ENCODE measurements at places on chromosomes 12 and 14. TPM values are rescaled to one million over a fixed set of nuclear protein-coding genes. Genes with fewer than 3 reads are reported as not detected.
A peak's percentile ranks its signal among the peaks of the same experiment; 100 is the strongest.

DNA sequence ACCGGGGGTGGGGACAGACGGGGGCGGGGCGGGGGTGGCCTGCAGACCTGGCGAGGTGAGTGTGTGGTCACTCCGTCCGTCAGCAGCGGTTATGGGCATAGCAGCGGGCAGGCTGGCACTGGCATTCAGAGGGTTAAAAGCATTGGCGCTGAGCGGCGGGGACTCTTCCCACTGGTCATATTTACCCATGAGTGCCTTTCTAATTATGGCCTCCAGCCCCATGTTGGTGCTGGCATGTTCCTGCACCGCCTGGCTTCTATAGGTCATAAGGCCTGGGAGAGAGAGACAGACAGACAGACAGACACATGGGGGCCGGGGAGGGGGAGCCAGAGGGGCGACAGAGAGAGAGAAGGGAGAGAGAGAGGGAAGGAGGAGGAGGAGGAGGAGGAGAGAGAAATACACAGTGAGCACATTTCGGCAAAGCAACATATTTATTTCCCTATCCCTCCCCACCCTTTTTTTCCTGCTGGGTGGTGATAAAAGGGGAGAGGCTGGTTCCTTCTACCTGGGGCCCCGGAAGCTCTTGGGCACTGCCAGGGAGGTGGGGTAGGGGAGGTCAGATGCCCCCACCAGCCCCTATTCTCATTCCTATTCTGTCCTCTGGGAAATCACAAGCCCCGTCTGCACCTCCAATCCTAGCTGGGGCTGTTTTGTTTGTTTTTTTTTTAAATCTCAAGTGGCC, 32.6 kb downstream of the RFLNA start:
- no peak for DNase-seq

- DNase-seq: no peak
Measured at GRCh38 chr14:92711976-92712653, 36.3 kb downstream of the LGMN start.

GRCh38 chr12:6747216-6747615, 5.7 kb downstream of the MLF2 start:
- DNase-seq: no peak

DNA sequence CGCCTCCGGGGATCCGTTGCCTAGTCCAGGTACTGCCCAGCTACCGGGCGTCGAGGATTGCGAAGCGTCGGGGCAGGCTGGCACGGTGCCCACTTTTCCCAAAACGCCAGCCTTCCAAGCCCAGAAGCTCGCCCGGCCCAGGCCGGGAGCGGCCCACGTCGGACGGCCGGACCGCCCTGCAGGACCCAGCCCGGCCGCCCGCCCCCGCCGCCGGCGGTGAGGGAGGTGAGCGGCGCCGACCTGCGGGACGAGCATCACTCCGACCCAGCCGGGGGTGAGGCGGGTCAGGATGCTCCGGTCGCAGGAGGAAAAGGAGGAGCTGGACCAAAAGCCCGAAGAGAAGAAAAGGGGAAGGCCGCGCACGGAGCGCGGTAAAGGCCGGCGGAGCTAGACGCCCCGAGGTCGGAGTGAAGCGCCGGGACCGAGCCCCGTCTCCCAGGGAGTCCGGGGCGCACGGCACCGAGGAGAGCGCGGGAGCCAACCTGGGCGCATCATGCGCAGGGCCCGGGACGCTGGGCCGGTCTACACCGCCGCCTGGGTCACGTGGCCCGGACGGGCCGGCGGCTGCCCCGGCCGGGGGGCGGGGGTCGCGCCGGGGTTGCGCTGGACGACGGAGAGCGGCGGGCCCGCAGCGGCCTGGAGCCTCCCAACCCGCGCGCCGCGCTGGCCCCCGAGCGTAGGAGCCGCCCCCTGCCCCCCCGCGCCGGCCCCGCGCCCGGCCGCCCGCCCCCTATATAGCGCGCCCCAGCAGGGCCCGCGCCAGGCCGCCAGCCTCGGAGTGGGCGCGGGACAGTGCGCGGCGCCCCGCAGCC, at the start of gene AQP5:
Gene AQP5, plus strand, starts transcription at position 762 of the 812 bp plus-strand sequence. CDS start 146 bp downstream, outside the sequence.
- no peak for DNase-seq

DNA sequence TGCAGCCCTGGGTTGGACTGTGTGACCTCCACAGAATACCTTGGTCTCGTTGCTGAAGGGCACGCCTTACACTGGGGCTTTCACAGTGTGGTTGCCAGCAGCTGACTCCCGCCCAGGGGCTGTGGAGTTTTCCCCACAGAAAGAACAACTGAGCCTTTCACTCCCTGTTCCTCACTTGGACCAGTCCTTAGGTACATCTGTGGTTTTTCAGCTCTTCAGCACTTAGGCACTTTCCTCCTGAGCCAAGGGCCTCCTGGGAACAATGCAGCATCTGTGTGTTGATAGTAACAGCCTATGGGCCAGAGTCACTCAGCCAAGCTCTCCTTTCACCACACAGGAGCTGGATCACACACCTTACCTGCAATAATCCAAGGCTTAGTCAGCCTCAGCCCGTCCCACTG, 25.0 kb downstream of the ERP27 start:
- no peak for DNase-seq

DNA sequence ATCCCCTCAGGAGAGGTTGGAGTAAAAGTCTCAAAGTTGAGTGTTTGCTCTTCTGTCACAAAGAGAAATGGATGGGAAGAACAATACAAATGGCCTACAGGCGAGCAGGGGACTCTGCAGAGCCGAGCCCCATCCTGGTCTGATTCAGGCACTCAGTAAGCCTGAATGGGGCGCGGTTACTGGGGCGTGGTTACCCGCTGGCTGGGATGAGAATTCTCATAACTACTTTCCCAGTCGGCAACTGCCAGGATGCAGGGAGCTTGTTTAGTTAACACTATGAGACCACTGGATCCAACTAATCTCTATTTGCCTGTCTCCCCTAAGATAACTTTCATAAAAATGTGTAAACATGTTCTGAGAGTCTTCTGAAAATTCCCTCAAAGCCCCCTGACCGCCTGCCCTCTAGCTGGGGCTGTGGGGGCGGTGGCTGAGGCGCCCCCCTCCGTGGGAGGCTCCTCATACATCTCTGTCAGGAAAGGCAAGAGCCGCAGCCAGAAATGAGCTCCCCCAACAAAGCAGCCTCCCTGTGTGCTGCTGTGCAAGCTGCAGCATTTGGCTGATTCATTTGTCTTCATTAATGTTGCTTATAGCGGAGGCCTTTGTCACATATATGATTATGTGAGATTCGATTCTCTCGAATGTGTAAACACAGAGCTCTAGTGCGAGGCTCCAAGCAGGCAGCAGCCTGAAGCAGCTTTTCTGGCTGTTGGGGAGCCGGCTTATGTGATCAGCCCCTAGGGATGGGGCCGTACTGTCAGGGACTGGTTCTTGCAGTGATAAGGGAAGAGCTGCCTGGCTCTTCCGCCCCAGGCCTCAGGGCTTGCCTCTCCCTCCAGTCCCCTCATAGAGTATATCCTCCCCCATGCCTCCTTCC, 126.1 kb upstream of the ARHGAP5 start:
- DNase-seq: no peak

GRCh38 chr14:102278631-102278935, 26.4 kb downstream of the MOK start:
- DNase-seq: no peak

DNA sequence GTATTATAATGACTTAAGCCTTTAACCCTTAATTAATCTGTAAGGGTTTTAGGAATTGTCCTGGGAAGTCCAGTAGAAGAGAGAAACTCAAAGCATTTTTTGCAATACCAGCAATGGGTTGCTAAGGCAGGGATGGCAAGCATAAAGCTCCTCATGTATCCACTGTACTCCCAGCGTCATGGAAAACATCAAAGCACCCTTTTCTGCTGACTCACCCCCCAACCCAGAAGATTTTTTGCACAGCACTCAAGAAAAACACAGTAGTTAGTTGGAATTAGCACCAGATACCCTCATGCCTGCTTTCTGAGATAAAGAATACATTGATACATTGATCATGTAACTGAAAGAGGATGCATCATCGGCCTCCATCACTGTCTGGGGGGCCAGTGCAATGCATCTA, 199.1 kb upstream of the CNOT2 start:
- DNase-seq: no peak

GRCh38 chr12:124053851-124054250, 80.8 kb downstream of the ZNF664 start:
- peak; percentile 61 for DNase-seq

GRCh38 chr14:40271480-40271879, 839.2 kb upstream of the FBXO33 start:
- no peak for DNase-seq

DNA sequence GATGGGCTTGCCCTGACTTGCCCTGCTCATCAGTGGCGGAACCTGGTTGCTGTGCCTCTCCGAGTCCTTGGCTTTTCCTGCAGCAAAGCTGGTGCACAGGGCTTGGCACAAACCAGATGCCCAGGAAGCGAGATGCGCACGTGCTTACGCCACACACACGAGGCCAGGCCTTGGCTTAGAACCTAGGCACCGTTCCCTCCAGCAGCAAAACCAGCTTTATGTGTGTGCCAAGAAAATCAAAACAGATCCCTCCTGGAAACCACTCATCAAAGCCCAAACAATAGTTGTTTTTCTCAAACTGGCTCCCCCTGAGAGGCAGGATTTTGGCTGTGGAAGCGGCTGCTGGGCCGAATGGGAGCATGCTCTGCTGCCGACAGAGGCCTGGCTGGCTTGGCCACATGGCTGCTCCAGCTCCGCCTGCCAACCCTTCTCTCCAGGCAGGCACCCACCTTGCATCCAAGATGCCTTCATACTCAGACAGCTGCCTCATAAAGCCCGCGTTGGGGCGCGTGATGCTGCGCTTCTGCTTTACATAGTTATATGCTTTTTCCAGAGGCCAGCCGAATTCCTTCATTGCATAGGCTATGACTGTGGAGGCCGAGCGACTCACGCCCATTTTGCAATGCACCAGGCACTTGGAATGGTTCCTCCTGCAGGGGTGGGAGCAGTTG, 58.7 kb downstream of the SSH1 start:
- no peak for DNase-seq

DNA sequence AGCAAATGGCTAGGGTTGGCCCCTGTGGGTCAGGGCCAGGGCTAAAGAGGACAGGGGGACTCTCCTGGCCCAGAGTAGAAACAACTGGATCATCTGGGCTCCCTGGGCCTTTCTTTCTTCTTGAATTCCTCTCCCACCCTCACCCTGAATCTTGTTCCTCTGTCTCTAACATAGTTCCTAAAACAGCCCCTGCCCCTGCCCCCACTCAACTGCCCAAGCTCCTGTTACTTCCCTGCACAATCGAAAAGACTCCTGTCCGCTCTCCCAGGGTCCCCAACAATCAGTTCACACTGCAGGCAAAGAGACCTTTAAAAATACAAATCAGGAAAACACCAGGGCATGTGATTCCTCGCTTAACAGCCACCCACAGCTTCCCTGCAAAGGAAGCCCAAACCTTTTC, 18.0 kb upstream of the ANKRD33 start:
- no peak for DNase-seq

GRCh38 chr12:1444142-1444516, 150.3 kb downstream of the FBXL14 start:
- no peak for DNase-seq

- no peak for DNase-seq
Measured at GRCh38 chr12:24479131-24479530, 469.8 kb downstream of the BCAT1 start.

DNA sequence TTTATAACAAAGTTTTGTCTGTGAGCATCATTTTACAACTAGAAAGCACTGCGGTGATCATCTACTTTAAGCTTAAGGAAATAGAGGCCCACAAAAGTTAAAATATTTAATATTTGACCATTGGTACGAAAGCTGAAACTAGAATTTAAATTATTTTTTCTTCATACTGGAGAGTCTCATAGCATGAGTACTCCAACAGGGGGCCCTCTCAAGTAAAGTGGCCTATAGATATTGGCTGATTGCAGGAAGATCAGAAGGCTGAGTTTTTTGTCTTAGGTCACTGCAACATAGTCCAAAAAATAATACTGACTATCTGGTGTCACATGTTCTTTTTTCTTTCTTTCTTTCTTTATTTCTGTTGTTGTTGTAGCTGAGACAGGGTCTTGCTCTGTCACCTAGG, 75.3 kb upstream of the ZDHHC17 start:
- no peak for DNase-seq

DNA sequence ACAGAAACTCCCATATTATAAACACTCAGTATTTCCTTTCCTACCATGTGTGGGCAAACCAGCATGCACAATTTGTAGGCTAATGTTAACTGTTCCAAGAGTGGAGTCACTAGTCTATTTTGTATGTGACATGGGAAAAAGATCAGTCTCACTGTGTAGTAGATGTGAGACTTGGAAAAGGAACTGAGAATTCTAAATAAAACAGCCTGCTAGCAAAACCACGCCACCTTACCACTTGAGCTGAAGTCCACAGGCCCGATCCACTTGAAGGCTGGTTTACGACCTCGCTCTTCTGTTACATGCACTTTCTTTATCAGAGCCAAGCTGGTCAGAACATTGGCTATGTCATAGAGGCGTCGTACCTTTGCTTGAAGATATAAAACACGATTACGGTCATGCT, 22.5 kb downstream of the E2F7 start:
- DNase-seq: no peak

- no peak for DNase-seq
Measured at GRCh38 chr14:98941481-98941880, 330.5 kb downstream of the BCL11B start.

GRCh38 chr12:85949253-85949652, 75.2 kb downstream of the NTS start:
- DNase-seq: no peak

- DNase-seq: no peak
Measured at GRCh38 chr12:6343518-6343917, 1.6 kb upstream of the TNFRSF1A start.

- DNase-seq: no peak
Measured at GRCh38 chr12:104095289-104095688, 31.0 kb downstream of the HCFC2 start.

GRCh38 chr12:34163443-34163842, 141.1 kb downstream of the ALG10 start:
- no peak for DNase-seq

- DNase-seq: peak; percentile 69
Measured at GRCh38 chr12:123971770-123972456, 718 bp downstream of the CCDC92 start.

GRCh38 chr14:76808011-76808410, 4.7 kb downstream of the ANGEL1 start:
- no peak for DNase-seq

DNA sequence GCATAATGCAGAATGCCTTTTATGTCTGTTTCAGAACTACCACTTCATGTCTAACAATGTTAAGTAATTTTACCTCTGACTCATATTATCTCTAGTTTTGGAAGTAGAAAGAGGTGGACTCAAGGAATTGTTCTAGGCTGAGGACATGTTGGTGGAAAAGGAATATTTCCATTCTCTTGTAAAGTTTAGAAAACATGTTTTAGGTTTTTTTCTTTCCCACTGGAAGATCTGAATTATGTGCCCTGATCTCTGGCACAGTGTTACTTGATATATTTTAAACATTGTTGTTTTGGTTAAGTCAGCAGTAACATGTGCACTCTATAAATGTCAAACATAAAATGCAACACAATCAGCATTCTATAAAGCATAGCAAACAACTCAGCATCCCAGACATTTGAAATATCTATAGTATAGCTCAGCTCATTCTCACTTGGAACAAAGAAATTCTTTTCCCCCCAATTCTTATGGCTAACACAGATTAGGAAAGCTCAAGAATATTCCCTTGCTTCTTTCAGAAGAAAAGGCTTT, 202.3 kb downstream of the STXBP6 start:
- no peak for DNase-seq

Gene WSCD2
- total RNA-seq: 0.89 TPM

Gene NTF3
- total RNA-seq: 1.2 TPM

Gene ABHD12B
- total RNA-seq: not detected

Gene SIX1
- 2.3 TPM for total RNA-seq

Gene CEBPE
- 0.32 TPM for total RNA-seq

Gene SETD1B
- total RNA-seq: 19.7 TPM

Gene BMAL2
- 2.6 TPM for total RNA-seq
